Activated naive CD4-positive, alpha-beta T cell (primary cell): ENCODE measurements at places on chromosomes 3 and 15.

DNA sequence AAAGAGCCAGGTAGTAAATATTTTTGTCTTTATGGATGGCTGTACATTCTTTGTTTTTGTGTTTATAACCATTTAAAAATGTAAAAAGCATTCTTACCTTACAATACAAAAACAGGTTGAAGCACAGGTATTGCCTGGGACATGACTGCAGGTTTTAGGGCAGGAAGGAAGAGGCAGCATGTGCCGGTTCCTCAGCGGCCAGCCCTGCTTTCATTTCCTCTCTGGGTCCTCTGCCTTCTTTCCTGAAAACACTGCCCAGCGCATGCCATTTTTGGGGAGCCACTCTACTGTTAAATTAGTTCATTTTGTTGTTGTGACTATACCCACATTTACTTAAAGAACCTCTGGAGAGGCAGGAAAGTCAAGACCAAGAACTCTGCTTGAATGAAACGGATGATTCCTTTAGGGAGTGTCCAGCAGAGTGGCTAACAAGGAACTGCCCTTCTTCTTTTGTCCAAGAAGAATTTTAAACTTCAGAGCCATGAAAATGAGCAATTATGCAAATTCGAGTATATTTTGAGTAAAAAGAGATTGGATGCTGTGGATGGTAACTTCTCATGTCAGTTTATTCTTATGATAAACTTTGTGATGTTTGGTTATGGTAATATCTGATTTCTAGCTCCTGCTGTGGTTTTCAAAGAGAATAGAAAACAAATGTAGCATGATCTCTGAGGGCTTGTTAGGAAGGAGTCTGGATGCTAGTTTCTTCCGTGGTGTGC, 52.7 kb downstream of the SACM1L start:
- no peak for DNase-seq

GRCh38 chr3:165753560-165753959, 83.7 kb downstream of the BCHE start:
- DNase-seq = no peak

- no peak for DNase-seq
Measured at GRCh38 chr3:135995766-135996165, 30.2 kb downstream of the PPP2R3A start.

- no peak for DNase-seq
Measured at GRCh38 chr3:45993421-45994027, 2.1 kb downstream of the FYCO1 start.

GRCh38 chr3:119700920-119701734, 1.7 kb upstream of the CFAP91 start:
- DNase-seq = no peak

GRCh38 chr15:52076889-52077781, 35.4 kb downstream of the BCL2L10 start:
- no peak for DNase-seq
